Substantia nigra (tissue), 51 donors: ENCODE measurements at places on chromosomes 3 and 15.
A peak's percentile ranks its signal among the peaks of the same experiment; 100 is the strongest.

DNA sequence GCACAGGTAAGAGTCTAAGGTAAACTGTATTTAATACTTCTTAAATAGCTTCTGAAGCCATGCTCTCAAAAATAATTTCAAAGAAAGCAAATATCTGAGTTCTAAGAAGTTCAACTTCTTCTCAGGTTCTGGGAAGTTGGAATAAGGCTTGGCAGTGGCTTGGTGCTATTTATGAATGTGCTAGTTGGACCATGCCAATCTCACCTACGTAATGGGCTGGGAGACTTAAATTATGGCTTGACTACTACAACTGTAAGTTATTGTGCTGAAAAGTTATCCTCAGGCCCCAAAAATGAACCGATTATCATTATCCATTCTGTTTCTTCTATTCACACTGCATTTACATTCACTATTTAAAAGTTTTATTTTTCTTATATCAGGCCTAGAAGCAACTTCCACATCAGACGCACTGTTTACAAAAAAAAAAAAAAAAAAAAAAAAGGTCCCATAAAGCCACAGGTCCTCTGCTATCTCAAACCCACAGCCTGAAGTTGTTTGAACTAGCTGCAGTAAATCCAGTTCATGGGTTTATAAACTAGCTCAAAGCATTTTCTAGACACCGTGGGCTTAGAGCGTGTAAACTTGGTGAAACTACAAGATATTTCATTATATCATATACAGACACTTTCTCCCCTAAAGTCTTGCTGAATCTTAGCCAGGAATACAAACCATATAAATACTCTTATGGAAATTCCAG, 3.4 kb downstream of the LRIG1 start:
- DNase-seq: no peak

- DNase-seq: no peak
Measured at GRCh38 chr15:74394090-74394846, 26.8 kb upstream of the CYP11A1 start.

GRCh38 chr3:197023998-197024651, 5.5 kb downstream of the MELTF start:
- DNase-seq: no peak

GRCh38 chr3:145182196-145182911, 978.6 kb downstream of the PLOD2 start:
- no peak for DNase-seq

DNA sequence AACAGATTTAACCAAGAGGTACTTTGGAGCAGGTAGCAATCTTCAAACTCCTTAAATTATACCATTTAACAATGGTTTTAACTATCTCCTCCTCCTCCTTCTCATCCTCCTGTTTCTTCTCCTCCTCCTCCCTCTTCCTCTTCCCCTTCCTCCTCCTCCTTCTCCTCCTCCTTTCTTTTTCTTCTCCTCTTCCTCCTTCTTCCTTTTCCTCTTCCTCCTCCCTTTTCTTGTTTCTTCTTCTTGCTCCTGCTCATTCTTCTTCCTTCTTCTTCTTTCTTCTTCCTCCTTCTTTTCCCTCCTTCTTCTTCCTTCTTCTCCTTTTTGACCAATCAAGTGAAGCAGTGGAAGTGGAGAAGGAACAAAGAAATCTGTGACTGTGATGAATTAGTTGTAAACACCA, 14.1 kb downstream of the PATL2 start:
- no peak for DNase-seq

- DNase-seq: no peak
Measured at GRCh38 chr3:79517766-79518413, 249.9 kb downstream of the ROBO1 start.

DNA sequence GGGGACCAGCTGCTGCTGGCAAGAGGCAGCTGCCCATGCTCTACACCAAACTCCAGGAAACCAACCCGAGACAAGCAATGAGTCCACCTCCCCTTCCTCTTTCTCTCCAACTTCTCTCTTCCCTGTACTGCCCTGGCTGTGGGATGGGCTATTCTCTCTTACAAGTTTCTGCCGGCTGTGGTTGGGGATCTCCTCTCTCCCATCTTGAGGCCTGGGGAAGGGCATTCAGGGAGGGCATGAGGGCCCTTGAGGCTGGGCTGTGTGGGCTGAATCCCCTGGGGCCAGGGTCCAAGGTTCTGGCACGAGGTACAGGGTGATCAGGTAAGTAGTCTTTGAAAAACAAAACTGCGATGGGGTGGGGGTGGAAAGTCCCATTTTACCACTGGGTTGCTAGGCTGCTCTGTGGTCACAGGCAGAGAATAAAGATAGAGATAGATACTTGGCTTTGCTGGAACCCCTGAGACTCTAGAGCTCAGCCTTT, 32.3 kb upstream of the CTSH start:
- DNase-seq: no peak

- no peak for DNase-seq
Measured at GRCh38 chr3:124383051-124383450, 347.2 kb upstream of the UMPS start.

GRCh38 chr15:59313641-59314332, 58.9 kb downstream of the MYO1E start:
- no peak for DNase-seq

GRCh38 chr3:117657278-117657677, 947.7 kb downstream of the TUSC7 start:
- no peak for DNase-seq

DNA sequence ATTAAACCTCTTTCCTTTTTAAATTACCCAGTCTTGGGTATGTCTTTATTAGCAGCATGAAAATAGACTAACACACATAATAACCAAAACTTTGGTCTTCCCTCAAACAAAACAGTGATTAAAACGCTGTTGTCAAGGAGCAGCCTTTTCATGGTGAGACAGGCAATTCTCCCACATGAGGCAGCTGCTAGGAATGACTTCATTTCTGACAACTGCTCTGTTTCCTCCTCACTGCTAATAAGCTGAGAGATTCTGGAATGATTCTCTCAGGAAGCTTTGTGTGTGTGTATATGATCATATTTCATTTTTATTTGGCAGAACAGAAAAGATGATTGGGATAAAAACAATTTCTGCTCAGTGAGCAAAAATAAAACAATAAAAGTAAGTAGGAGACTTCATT, 580.6 kb upstream of the ADAMTS9 start:
- DNase-seq: no peak

DNA sequence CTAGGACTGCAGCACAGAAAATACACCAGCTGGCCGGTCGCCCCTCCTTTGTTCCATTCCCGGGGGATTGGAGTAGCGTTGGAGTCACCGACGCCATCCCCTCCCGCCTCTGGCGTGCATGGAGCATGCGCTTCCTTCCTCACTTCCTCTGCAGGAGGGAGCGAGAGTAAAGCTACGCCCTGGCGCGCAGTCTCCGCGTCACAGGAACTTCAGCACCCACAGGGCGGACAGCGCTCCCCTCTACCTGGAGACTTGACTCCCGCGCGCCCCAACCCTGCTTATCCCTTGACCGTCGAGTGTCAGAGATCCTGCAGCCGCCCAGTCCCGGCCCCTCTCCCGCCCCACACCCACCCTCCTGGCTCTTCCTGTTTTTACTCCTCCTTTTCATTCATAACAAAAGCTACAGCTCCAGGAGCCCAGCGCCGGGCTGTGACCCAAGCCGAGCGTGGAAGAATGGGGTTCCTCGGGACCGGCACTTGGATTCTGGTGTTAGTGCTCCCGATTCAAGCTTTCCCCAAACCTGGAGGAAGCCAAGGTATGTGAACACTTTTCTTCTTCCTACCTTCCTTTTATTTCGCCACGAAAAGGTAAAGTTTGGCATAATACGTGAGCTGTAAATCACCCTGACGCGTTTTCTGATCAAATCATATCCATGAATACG, at the start of gene SCG3:
Gene SCG3 (plus strand): TSS at position 201 of the 661 bp plus-strand sequence. CDS start 253 bp downstream, at position 454.
- DNase-seq: peak; percentile 53

GRCh38 chr3:53079791-53080555, 34.1 kb upstream of the SFMBT1 start:
- DNase-seq: no peak

DNA sequence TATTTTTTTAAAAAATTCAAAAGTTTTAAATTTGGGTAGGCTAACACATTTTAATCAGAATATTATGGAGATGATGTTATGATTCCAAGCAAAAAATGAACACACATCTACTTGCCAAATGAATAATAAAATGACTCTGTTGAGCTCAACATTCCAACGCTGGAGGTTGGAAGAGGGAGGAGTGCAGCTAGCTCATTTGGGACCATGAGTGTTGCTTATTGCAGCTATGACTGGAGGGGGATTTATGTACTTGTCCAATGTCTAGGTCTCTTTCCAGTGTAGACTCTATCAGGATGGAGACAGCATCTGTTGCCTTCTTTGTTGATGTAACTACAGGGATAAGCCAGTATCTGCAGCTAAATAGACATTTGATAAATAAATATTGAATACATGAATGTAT, 310.6 kb downstream of the CACNA2D3 start:
- no peak for DNase-seq

DNA sequence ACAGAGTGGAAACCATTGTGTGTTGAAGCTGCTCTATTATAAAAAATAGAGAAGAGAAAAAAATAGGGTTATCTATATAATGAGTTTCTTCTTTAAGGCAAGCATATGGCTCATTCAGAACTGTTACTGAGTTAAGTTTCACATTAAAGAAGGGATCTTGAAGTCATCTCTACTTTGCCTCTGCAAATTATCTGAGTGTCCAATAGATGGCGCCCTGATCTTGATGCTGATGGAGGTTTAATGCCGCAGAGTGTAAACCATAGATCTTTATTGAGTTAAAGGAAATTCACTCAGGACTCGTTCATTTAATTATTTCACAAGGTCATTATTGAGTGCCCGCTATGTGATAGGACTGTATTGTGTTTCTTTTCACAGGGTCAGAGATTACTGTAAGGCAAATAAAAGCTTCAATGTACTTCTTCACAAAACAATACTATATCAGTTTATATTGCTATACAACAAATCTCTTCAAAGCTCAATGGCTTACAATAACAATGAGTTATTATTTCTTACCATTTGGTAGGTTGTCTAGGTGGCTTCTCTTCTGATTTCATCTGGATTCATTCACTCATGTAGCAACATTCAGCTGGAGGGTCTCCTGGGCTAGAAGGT, 171.4 kb downstream of the NSUN3 start:
- peak; percentile 5 for DNase-seq

GRCh38 chr15:101193120-101193644, 58.7 kb downstream of the CHSY1 start:
- DNase-seq: no peak

DNA sequence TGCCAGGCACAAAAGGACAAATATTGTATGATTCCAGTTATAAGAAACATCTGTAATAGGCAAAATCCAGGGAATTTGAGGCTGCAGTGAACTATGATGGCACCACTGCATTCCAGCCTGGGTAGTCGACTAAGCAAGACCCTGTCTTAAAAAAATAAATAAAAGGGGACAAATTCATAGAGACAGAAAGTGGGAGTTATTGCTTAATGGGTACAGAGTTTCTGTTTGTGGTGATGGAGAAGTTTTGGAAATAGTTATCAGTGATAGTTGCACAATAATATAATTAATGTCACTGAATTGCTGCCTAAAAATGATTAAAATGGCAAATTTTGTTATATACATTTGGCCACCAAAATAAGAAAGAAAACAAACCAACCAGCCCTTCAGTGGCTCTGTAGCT, 27.6 kb upstream of the CNBP start:
- no peak for DNase-seq

- DNase-seq: no peak
Measured at GRCh38 chr15:91865950-91866349, 12.4 kb downstream of the SLCO3A1 start.

DNA sequence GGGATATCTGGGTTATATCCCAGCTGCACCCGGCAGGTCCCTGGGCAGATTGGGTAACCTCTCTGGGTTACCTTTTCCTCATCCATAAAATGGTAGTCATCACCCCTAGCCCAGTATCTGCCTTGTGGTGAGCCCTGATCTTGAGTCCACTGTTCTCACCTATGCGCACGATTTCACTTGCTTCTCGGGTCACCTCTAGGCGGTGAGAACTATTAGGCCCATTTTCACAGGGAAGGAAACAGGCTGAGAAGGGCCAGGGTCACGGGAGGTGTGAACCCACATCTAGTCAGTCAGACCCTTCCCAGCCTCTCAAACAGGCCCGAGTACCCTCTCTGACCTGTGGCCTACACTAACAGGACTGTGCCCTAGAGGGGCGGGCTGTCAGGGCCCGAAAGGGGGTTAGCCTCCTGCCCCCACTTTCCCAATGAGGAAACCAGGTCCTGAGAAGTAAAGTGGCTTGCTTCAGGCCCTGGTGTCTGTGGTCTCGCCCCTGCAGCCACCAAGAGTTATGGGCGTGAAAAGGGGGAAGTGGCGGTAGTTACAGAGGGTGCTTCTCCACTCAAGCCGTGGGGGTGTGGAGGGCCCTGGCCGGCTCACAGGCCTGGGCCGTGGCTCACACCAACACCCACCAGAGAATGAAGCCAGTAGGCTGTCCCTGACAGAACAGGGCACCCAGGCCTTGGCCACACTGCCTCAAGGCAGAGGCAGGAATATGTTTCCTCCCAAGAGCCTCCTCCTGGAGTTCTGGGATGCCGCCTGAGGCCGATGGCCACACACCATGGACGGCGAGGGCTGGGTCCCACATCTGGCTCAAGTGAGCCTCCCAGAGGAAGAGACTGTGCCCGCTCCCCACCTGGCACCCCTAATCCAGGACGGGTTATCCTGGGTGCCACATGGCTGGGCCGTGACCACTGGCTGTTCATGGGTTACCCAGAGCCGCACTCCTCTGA, 19.5 kb downstream of the PSTPIP1 start:
- DNase-seq: no peak

DNA sequence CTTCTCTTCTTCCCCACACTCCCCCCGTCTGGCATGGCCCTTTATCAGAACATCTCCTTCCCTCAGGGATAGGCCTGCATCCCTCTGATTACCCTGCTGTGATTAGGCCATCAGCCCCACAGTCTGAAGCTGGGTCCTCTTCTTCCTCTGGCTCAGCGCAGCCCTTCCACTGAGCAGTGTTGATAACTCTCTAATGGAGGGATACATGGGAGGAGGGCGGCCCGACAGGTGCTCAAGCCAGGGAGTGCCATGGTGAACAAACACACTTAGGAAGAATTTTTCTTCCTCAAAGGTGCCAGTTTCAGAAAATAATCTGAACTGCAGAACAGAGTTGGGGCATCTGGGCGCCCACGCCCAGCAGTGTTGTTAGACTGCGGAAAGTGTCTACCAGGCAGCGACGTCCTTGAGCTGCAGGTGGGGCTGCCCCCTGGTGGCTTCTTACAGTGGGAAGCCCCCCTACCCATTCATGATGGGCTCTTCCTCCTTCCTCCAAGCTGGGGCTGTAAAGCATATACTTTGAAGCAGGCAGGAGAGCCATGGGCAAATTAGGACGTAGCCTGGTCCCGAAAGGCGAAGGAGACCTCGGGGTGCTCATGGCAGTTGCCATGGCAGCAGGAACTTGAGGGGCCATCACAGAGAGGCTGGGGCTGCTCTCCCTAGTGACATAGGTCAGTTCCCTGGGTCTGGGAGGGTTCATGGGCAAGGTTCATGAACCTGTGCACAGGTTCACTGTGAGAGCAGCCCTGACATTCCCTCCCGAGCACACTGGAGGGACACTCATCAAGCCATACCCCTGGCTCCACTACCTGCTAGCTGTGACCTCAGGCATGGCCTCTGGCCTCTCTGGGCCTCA, 33.2 kb upstream of the NR2C2 start:
- DNase-seq: no peak

DNA sequence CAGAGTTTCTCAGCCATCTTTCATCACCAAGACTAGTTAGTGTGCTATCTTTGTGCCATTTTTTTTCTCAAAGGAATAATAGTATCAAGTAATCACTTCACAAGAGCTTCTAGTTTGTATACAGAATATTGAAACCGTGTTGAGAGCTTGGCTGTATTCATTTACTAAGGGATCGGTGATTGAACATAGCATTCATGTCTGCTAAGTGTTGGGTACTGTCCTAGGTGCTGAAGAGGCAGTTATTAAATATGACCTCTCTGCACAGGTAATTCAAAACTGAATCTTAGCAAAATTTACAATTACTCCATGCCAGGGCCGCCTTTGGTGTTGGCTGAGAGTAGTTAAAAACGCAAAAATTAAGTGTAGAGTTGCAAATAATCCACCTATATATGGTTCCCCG, 355.3 kb upstream of the RORA start:
- DNase-seq: no peak
